Osteocyte (in vitro differentiated cells): ENCODE measurements at places on chromosomes 16 and 17. TPM values are rescaled to one million over a fixed set of nuclear protein-coding genes. Genes with fewer than 3 reads are reported as not detected.

INTS2 gene
- 10.7 and 11.2 TPM in 2 replicates for total RNA-seq

GRCh38 chr17:48728232-48729231 lies at the start of gene HOXB13:
Gene HOXB13, minus strand, starts transcription at chr17:48728750. Its CDS starts 157 bp downstream, at chr17:48728593.
- peaks cover 2% of the 10 kb centered on the region for H3K36me3 ChIP-seq
- peaks cover 26% of the 10 kb centered on the region for H3K4me1 ChIP-seq
- DNase-seq: no peak
- H3K27ac ChIP-seq: no peak within 1 kb of the TSS

DNA sequence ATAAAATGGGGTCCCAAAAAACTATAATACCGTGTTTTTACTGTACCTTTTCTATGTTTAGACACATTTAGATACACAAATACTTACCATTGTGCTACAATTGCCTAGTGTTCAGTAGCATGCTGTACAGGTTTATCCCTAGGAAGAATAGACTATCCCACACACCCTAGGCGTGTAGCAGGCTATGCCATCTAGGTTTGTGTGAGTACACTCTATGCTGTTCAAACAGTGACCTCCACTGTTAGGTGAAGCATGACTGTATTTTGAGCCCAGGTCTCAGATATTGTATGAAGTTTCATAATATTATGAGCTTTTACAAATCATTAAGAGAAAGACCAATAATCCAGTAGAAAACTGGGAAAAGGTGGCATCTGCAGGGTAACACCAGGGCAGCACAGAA lies 23.6 kb downstream of the MILR1 start:
- H3K27me3 ChIP-seq: no peaks in the 10 kb centered on the region
- H3K27ac ChIP-seq: no peak overlapping the region
- no peaks in the 10 kb centered on the region for H3K4me1 ChIP-seq
- H3K36me3 ChIP-seq: peaks cover 2% of the 10 kb centered on the region
- H3K4me3 ChIP-seq: no peak overlapping the region
- DNase-seq: no peak

DNA sequence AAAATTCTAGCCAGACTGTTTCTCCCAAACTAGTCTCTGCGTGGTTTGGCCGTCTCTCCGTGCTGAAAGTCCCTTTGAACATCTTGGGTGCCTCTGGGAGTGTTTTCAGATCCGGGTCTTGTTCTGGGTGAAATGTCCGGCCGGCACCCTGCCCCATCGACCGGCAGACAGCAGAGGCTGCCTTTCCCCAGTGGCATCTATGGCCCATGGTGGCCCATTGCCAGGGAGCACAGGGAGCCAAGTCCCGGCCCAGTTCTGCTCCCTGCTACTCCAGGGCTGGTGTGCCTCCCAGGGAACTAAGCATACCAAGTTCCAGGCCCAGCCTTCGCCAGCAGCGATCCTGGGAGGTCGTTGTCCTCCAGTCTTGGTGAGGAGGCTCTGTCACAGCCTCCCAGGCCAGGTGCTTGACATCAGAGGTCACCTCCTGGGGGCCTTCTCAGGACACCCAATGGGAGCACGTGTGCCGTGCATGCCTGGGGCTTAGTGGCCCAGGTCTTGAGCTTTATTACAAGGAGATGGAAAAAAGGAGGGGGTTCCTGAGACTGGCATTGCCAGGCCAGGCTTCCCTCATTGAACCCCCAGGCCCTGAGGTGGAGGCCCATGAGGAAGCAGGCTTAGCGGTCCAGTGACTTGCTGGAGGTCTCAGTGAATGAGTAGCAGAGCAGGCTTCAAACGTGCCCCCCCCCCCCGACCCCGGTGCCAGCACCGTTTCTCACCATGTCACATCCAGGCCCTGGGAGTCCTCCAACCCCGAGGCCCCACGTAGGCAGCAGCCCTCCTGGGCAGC lies 54.0 kb downstream of the PGS1 start:
- peaks cover 10% of the 10 kb centered on the region for H3K36me3 ChIP-seq

DNA sequence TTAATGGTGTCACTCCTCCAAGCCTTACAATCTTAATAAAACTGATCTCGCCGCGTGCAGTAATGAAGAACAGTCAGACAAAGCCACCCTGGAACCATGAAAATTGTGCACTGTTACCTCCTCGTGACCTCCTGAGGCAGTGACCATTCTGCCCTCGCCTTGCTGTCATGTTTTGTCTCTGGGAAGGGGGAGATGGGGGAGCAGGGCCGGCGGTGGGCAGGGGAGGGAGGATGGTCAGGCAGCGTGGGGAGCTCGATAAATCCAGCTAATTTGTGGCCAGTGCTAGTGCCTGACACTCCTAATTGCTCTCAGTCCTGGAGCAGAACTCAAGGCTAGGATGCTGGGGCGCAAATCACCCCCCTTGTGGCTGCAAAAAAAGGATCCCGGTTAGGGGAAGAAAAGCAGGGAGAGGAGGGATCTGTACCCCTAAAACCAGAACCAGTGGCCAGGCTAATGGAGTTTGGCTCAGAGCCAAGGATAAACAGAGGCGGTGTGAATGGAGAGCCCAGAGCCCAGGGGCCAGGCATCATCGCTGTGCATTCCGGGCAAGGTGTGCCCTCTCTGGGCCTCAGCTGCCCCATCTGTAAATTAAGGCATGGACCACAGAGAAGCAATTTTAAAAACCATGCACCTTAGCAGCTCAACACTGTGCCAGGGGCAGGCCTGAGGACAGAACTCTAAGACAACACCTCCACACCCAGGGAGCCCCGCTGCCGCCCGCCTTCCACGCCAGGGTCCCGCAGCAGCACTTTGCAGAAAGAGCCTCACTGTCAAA lies 113.3 kb downstream of the ZNF423 start:
- H3K4me1 ChIP-seq: no peaks in the 10 kb centered on the region
- H3K36me3 ChIP-seq: no peaks in the 10 kb centered on the region
- H3K27ac ChIP-seq: no peak overlapping the region
- DNase-seq: no peak
- H3K4me3 ChIP-seq: no peak overlapping the region

- peaks cover 2% of the 10 kb centered on the region for H3K4me1 ChIP-seq
- H3K4me3 ChIP-seq: no peak overlapping the region
- H3K36me3 ChIP-seq: no peaks in the 10 kb centered on the region
- DNase-seq: no peak
- H3K27ac ChIP-seq: no peak overlapping the region
Observed at GRCh38 chr16:31436221-31437045, 6.2 kb downstream of the ZNF843 start.

DNA sequence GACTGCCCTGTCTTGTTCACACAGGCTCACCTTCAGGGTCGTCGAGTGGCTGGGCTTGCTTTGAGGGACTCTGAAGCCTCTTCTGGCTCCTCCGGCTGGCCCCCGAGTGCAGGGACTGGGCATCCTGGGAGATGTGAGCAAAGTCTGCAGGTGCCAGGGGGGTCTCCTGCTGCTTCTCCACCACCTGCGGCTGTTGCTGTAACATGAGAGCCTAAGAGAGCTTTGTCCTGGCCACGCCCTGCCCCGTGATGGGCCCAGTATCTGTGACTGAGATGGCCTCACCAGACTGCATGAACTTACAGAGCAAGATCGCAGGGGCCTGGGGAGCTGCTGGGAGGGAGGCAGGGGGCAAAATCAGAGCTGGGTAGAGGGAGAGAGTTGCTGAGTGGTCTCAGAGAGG lies 12.5 kb downstream of the ERN2 start:
- H3K27me3 ChIP-seq: peaks cover 11% of the 10 kb centered on the region
- DNase-seq: no peak
- no peak overlapping the region for H3K27ac ChIP-seq

DNA sequence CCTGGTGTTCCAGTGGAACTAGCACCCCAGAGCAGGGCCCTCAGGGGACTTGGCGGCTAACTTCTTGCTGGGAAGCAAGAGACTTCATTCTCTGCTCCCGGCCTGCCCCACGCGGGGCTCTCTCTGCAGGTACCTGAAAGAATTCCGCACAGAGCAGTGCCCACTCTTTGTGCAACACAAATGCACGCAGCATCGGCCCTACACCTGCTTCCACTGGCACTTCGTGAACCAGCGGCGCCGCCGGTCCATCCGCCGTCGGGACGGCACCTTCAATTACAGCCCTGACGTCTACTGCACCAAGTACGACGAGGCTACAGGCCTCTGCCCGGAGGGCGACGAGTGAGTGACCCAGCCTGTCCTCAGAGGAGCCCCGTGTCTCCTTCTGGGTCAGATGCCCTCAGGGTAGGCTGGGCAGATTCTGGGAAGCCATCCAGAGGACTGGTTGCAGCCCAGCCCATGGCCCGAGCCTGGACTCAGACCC lies 25.1 kb downstream of the UNK start:
- no peak overlapping the region for H3K4me3 ChIP-seq
- no peak for DNase-seq
- H3K27me3 ChIP-seq: no peaks in the 10 kb centered on the region
- H3K27ac ChIP-seq: no peak overlapping the region

GRCh38 chr17:59440757-59441463 lies 109.5 kb downstream of the YPEL2 start:
- H3K4me1 ChIP-seq: peaks cover 10% of the 10 kb centered on the region
- no peaks in the 10 kb centered on the region for H3K36me3 ChIP-seq
- H3K27me3 ChIP-seq: no peaks in the 10 kb centered on the region
- peak overlapping the region; percentile 15 for H3K27ac ChIP-seq
- H3K4me3 ChIP-seq: no peak overlapping the region

GRCh38 chr16:84141143-84141670 lies 3.8 kb downstream of the HSDL1 start:
- no peak overlapping the region for H3K4me3 ChIP-seq
- no peaks in the 10 kb centered on the region for H3K27me3 ChIP-seq
- DNase-seq: no peak
- no peaks in the 10 kb centered on the region for H3K36me3 ChIP-seq

DNA sequence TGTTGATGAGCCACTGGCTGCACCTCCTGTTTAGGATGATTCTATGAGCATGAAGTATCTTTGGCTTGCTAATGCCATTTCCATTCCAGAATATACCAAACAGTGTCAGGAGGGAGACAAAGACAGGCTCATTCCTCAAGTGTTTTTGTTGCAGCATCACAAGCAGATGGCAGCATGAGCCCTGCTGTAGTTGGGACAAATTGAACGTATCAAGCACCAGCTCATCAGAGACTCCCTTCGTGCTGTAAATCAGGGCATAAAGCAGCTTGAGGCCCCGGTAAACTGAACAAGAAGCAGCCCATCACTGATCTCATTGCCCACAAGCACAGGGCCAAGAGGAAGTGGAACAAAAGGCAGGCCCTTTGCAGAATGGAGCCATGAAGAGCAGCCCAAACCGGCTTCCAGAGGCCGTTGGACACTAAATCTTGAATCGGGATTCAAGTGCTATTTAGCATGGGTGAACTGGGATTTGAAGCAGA lies 45.9 kb upstream of the HS3ST3A1 start:
- H3K27ac ChIP-seq: no peak overlapping the region
- no peaks in the 10 kb centered on the region for H3K36me3 ChIP-seq
- H3K4me3 ChIP-seq: no peak overlapping the region
- H3K27me3 ChIP-seq: no peaks in the 10 kb centered on the region
- DNase-seq: no peak

GRCh38 chr17:60395508-60396065 lies 3.7 kb upstream of the USP32 start:
- no peak for DNase-seq
- H3K4me3 ChIP-seq: no peak overlapping the region
- no peaks in the 10 kb centered on the region for H3K27me3 ChIP-seq
- H3K4me1 ChIP-seq: peaks cover 12% of the 10 kb centered on the region
- H3K36me3 ChIP-seq: no peaks in the 10 kb centered on the region
- H3K27ac ChIP-seq: no peak overlapping the region

SP6 gene
- 0.16 TPM in 1 of 2 replicates, not detected in the other for total RNA-seq

DNA sequence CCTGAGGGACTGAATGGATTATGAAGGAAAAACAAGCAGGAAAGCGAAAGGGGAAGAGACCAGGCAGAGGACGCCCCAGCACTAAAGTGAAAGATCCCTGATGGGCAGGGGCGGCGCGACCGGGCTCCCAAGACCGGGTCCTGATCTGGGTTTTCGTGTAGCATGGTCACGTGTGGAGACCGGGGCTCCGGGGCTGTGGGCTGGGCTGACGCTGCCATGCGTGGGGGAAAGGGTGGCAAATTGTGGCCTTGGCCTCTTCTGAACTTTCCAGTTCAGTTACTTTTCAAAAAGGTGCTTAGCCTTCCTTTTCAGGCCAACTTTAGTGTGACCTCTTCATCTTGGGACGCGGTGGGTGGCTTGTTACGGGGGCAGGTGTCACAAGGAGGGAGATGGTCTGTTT lies 57.5 kb downstream of the METRNL start:
- peak; percentile 77 for DNase-seq
- peaks cover 8% of the 10 kb centered on the region for H3K4me1 ChIP-seq
- H3K36me3 ChIP-seq: no peaks in the 10 kb centered on the region
- H3K4me3 ChIP-seq: no peak overlapping the region
- no peak overlapping the region for H3K27ac ChIP-seq

C16orf96 gene
- total RNA-seq: 0.08 and 0.26 TPM in 2 replicates

DNA sequence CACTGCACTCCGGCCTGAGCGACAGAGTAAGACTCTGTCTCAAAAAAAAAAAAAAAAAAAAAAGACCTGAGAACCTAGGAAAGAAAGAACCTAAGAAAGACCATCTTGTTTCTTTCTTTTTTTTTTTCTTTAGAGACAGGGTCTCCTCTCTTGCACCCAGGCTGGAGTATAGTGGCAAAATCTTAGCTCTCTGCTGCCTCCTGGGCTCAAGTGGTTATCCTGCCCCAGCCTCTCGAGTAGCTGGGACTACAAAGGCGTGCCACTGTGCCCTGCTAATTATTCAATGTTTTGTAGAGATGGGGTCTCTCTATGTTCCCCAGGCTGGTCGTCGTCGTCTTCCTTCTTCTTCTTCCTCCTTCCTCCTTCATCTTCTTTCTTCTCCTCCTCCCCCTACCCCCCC lies 7.8 kb upstream of the BIRC5 start:
- H3K4me1 ChIP-seq: no peaks in the 10 kb centered on the region
- no peak overlapping the region for H3K4me3 ChIP-seq
- no peaks in the 10 kb centered on the region for H3K27me3 ChIP-seq

ITGAL gene
- not detected in 2 replicates for total RNA-seq

- H3K4me3 ChIP-seq: no peak overlapping the region
- DNase-seq: no peak
- H3K27ac ChIP-seq: no peak overlapping the region
- H3K27me3 ChIP-seq: no peaks in the 10 kb centered on the region
- peaks cover 10% of the 10 kb centered on the region for H3K4me1 ChIP-seq
Observed at GRCh38 chr17:231191-231965, 49.9 kb upstream of the DOC2B start.

TMEM235 gene
- not detected in 2 replicates for total RNA-seq

GRCh38 chr17:39662551-39663339 lies 2.4 kb upstream of the TCAP start:
- H3K36me3 ChIP-seq: peaks cover 7% of the 10 kb centered on the region
- peaks cover 52% of the 10 kb centered on the region for H3K4me1 ChIP-seq
- H3K27ac ChIP-seq: no peak overlapping the region
- H3K4me3 ChIP-seq: no peak overlapping the region
- no peak for DNase-seq
